ENCODE measurements at places on chromosomes 2 and 18. TPM values are rescaled to one million over a fixed set of nuclear protein-coding genes. Genes with fewer than 3 reads are reported as not detected.

GRCh38 chr2:119721043-119721442 lies 38.7 kb upstream of the PTPN4 start:
- no peak for DNase-seq
- no peaks in the 10 kb centered on the region for H3K4me1 ChIP-seq
- no peak overlapping the region for H3K4me3 ChIP-seq
- H3K27ac ChIP-seq, result no peak overlapping the region
- no peaks in the 10 kb centered on the region for H3K27me3 ChIP-seq

LYG1 gene
- 5.8 TPM for total RNA-seq

DNA sequence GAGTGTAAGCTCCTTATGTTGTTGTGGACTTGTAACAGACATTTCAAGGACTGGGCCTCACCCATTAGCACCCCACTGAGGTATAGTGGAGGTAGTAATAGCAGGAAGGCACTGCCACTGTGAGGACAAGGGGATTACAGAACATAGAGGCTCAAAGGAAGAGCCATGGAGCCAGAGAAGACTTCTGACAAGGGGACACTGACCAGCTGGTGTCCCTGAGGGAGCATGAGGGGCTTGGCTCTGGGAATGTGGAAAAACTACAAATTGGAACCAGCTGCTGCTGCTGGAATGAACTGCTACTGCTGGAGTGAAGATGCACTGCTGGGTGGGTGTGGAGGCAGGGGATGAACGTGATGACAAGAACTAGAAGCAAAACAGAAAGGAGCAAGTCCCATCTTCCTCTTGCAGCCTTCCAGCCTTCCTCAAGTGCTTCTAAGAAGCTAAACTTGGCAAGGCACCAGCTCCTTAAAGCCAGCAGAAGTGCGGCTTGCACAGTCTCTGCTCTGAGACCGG lies 167.3 kb upstream of the NOSTRIN start:
- peaks cover 22% of the 10 kb centered on the region for H3K4me1 ChIP-seq
- DNase-seq, result no peak
- H3K27me3 ChIP-seq, result no peaks in the 10 kb centered on the region
- H3K36me3 ChIP-seq, result no peaks in the 10 kb centered on the region

GRCh38 chr2:3270095-3270478 lies 107.5 kb downstream of the EIPR1 start:
- DNase-seq, result no peak
- H3K4me3 ChIP-seq, result no peak overlapping the region
- no peak overlapping the region for H3K27ac ChIP-seq
- H3K27me3 ChIP-seq, result no peaks in the 10 kb centered on the region
- no peaks in the 10 kb centered on the region for H3K36me3 ChIP-seq

GCG gene
- not detected for total RNA-seq

DNA sequence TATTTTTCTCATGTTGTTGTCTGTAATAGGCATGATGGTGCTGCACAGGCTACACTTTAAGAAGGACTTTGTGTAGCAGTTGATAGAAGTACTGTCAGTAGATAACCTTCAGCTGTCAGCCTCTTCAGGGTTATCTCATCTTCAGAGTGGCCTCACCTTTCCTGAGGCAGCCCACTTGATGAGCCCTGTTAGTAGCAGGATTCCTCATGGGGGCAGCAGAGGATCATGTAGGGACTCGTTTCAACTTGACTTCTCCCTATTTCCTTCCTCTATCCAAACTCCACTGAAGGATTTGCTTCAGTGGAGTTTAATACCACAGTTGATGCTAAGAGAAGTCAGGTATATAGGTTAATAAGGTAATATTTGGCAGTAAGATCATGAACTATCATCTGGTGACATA lies 530.3 kb upstream of the FSIP2 start:
- H3K27me3 ChIP-seq, result no peaks in the 10 kb centered on the region
- H3K36me3 ChIP-seq, result no peaks in the 10 kb centered on the region
- H3K4me1 ChIP-seq, result no peaks in the 10 kb centered on the region
- no peak for DNase-seq

All from thoracic aorta (tissue), 2 donors.